ENCODE measurements at places on chromosomes 5 and 9.

DNA sequence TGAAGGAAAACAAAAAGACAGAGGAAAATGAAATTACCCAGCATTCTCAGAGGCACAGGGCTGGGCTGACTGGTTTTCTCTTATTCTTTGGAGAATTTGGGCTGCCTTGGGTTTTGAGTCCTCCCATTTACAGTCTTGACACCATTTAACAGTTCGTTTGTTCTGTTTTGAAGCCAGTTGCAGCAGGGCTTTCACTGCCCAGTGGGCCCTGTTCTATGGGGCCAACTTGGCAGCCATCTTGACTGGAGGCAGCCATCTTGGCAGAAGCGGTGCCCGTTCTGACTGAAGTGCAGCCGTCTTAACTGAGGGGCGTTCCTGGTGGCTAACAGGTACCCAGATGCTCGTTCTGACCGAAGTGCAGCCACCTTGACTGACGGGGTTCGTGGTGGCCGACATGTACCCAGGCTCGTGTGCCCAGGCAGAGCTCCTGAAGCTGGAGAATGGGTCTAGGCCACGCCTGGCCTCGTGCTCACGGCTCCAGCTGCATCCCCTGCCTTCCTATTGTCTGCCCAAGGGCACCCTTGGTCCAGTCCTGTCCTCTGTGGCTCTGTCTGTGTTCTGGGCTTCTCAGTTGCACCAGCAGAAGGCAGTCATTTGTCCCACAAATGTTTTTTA, 164.4 kb downstream of the GAPVD1 start:
- DNase-seq: no peak

- no peak for DNase-seq
Measured at GRCh38 chr9:108800632-108801099, 55.1 kb downstream of the ACTL7B start.

GRCh38 chr5:170053896-170054295, 51.8 kb upstream of the FOXI1 start:
- no peak for DNase-seq

DNA sequence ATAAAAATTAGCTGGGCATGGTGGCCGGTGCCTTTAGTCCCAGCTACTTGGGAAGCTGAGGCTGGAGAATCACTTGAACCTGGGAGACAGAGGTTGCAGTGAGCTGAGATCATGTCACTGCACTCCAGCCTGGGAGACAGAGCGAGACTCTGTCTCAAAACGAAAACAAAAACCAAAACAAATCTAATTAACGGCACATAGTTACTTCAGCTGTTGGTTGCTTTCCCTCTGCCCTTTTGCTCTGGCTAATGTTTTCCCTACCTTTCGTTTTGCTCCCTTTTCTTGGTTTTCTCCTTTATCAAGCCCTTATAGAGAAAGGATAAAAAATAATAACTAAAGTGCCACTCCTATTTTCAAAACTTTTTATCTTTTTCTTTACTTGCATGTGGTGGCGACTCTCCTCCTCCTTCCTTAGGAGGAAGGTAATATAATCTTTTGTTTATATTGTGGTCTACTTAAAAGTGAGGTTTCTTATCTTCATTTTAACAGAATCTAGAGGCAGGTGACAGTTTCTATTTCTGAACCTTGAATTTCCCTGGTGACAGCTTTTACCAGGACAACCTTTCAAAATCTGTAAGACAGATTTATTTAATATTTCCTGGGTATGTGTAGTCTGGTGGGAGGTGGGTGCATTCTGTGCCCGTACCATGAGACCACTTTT, 125.4 kb downstream of the ARHGEF28 start:
- no peak for DNase-seq

- no peak for DNase-seq
Measured at GRCh38 chr5:159849437-159850083, 66.7 kb upstream of the ADRA1B start.

- no peak for DNase-seq
Measured at GRCh38 chr9:37032713-37033112, 1.4 kb downstream of the PAX5 start.

DNA sequence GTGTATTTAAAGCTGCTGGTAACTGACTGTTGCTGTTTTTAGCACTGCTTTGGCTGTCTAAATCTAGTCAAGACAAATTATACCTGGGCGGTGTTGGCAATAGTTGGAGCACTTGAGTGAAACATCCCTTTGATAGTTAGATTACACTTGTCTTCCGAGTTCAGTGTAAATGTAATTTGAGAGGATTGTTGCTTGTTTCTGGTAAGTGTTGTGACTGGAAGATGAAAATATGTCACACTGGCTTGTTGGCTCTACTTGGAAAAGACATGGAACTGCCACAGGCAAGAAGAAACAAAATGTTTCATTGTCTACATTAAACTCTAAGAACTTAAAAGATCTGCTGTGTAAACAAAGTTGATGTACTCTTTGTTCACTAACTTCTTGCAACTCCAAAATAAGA, 49.2 kb upstream of the PTPRD start:
- no peak for DNase-seq

DNA sequence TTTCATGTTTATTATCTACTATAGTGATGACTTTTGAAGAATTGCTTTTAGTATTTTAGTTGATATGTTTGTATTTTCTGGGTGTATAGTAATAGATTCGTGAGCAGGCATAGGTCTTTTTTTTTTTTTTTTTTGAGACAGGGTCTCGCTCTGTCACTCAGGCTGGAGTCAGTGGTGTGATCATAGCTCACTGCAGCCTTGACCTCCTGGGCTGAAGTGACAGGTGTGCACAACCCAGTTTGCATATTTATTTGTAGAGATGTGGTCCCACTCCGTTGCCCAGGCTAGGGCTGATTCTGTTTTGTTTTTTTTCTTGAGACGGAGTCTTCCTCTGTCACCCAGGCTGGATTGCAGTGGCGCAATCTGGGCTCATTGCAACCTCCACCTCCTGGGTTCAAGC, 11.9 kb downstream of the ERBIN start:
- DNase-seq: no peak

DNA sequence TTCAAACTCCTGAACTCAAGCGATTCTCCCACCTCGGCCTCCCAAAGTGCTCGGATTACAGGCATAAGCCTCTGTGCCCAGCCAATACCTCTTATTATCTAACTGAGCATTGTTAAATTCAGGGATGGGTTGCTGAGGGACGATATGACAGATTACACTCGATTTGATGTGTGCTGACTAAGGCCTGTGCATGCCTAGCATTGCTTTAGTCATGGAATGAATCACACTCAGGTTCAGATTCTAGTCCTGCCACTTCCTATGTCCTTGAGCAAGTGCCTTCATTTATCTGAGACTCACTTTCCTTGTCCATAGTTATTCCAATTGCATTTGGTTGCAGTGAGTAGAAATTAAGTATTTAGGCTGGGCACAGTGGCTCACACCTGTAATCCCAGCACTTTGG, 19.5 kb downstream of the THBS4 start:
- no peak for DNase-seq

GRCh38 chr5:95285409-95285755, 488 bp upstream of the MCTP1 start:
- no peak for DNase-seq

DNA sequence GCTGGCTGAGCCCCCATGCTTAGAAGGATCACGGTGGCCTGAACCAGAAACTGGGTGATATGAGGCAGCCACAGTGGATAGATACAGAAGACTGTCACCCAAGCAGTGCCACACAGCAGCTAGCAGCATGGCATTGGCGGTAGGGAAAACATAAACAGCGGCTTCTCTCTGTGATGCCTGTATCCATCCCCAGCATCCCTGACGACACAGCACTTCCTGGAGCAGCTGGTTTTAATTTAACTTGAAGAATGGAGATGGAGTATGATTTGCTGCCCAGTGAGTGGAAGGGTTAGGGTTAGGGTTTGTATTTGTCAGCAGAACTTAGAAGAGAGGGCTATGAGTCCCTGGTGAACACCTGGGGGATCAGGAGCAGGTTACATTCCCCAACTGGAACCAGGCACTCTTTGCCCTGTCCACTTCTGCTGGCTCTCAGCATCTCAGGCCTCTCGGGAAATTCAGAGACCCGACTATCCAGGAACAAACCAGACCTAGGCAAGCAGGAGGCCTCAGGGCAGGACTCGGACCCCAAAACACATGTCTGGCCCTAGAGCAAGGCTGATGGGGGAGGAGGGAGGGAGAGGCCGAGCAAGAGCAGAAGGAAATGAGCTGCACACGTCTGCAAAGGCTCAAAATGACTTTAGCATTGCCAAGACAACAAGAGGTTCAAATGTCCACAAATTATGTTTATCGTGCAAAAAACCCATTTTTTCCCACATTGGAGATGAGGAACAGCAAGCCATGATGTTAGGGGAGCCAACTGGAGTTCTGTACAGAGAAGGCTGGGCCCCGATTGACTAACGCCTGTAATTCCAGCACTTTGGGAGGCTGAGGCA, 6.5 kb upstream of the GGTA1 start:
- DNase-seq: no peak

DNA sequence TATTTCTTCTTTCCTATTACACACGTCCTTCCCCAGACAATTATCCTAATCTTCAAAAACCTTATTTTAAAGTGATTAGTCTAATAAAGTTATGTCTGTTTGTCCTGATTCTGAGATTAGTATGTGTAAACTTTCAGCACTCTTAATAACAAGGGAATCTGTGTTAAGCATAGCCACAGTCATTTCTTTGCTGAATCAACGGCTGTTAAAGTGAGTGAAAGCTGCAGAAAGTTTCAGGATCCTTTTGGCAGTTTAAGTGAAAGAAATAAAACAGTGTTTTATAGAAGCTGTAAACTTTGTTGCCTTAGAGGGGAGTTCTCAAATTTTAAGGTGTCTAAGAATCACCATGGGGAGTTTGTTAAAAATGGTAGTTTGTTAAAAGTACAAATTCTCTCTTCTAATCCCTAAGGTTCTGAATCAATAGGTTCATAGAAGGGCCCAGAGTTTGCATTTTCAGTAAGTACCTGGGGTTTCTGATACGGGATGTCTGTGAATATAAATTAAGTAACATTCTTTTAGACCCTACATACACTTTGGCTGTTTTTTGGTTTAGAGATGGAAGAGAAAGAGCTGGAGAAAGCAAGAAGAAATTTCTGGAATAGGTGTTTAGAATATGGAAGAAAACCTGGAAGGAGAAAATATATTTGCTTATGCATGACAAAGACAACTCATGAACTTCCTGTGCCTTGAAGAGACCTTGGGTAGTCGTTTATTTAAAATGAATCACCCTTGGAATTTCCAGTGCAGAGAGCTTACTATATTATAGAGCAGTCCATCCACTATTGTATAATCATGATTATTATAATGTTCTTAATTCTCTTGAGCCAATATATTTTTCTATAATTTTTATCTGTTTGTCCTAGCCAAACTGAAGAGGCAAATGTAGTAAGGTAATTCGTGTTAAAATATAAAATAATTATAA, 45.7 kb downstream of the SCAMP1 start:
- DNase-seq: no peak

DNA sequence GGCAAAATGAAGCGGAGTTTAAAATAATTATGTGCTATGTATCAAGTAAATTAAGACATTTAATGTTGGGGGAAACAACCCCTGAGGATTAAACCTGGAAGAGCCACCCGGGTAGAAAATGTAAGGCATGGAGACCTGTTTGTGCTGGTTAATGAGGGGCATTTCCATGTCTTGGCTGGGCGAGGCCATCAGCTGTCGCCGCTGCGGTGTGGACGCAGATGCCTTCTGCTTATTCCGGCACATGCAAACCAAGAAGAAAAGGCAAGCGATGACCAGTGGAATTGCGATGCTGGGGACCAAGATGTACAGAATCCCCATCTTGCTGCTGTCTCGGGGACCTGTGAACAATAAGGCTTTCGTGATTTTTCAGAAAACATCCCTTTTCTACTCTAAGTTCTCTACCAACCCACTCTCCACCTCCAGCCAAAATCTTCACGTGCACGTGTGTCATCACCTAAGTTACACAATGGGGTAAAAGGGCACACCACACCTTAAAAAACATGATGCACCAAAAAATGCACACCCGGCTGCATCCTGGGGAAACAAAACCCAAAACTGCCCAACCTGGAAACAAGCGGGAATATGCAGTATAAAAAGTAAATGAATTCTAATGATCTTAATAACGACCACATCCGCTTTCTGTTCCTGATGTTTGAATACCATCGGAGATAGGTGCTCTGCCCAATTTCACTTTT, 223.5 kb downstream of the ROR2 start:
- DNase-seq: no peak

DNA sequence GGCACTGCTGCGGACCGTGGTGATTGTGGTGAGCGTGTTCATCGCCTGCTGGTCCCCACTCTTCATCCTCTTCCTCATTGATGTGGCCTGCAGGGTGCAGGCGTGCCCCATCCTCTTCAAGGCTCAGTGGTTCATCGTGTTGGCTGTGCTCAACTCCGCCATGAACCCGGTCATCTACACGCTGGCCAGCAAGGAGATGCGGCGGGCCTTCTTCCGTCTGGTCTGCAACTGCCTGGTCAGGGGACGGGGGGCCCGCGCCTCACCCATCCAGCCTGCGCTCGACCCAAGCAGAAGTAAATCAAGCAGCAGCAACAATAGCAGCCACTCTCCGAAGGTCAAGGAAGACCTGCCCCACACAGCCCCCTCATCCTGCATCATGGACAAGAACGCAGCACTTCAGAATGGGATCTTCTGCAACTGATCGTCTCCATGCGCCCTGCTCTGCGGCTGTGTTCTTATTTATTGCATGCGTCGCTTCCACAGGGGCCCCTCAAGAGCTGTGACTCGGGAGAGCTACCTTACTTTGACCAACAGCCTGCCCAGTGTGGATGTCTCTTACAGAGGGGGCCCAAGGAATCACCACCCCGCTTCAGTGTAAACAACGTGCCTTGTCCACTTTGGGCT, 10.8 kb downstream of the S1PR3 start:
- DNase-seq: no peak

GRCh38 chr5:138469540-138470321, 4.5 kb downstream of the EGR1 start:
- peak; percentile 87 for DNase-seq

DNA sequence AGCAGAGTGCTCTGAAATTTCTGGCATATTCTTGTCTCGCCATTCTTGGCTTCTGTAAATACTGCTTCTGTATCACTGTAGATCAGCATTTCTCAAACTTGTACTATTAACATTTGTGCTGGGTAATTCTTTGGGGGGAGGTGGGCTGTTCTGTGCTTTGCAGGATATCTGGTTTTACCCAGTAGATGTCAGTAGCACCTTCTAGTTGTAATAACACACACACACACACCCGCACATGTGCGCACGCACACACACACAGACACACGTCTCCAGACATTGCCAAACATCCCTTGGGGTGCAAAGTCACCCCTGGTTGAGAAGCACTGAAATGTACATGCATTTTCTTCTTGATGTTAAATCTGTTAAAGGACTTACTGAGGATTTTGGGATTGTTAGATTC, 304.1 kb downstream of the MAT2B start:
- no peak for DNase-seq
